ENCODE measurements at places on chromosomes 7 and 10.

DNA sequence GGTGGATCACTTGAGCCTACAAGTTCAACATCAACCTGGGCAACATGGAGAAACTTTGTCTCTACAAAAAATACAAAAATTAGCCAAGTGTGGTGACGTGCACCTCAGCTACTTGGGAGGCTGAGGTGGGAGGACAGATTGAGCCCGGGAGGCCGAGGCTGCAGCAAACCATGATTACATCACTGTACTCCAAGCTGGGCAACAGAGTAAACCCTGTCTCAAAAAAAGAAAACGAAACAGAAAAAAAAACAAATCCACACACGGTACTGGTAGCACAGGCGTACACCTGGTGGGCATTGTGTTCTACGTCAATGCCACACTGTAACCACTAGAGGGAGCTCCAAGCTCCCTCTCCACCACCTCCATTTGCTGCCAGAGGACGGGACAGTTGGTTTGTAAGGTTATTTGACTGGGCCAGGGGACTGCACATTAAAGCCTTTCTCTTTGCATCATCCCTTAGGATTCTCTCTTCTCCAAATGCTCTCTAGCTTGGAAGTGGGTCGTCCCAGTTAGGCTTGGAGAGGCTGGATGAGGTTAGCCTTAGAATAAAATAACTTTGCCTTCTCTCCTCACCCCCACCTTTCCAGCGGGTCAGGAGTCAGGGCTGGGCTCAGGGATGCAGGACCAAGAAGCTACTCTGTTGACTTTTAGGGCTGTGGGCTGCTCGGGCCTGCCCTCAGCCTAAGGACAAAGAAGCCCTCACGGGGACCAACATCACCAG, 130.8 kb downstream of the SORBS1 start:
- DNase-seq, result no peak

DNA sequence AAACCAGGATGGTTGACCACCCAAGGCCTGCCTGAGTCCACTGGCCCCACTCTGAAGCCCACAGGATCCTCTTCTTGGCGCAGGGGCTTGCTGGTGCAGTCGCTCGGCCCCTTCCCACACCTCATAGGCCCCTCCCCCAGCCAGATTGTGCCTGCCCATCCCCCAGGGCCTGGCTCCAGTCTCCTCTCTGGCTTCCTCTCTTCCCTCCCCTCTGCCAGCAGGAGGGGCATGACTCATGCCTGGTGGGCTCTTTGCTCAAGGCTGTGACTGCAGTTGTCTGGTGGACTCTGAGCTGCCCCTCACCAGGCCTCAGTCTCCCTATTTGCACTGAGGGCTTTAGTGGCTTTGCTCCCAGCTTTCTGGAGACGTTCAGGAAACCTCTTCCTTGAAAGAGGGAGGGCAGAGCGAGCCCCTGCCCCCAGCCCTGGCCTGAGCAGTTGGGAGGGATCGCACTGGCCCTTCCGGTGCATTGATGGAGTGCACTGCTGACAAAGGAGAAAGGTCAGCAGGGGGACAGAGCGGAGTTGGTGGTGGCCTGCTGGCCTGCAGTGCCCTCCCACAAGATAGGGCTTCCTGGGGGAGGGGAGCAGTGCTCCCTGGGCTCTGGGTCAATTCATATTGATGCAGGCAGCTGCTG, 60.7 kb downstream of the ZMIZ1 start:
- no peak for DNase-seq

DNA sequence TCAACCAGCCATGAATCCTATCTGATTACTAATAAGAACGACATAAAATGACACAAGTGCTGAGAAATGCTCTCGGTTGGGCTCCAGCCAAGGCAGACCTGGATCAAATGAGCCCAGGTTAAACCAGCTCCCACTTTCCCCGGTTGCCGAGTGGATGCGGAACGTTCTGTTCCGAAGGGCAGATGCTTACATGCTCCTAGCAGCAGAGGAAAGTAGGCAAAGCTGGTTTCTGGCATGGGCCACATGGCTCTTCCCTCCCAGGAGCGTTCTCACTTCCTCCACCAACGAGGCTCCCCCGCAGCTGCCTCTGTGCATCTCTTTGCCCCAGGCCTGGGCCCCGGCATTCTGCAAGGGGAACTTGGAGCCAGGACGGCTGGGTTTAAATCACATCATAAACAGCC, 61.8 kb upstream of the SDK1 start:
- DNase-seq, result no peak

GRCh38 chr10:49645417-49645816, 31.6 kb downstream of the CHAT start:
- no peak for DNase-seq

GRCh38 chr10:80855348-80855971, 317.8 kb downstream of the SH2D4B start:
- DNase-seq, result no peak

GRCh38 chr7:24054236-24054635, 229.8 kb upstream of the NPY start:
- no peak for DNase-seq

- no peak for DNase-seq
Measured at GRCh38 chr10:92810934-92811532, 37.3 kb upstream of the EXOC6 start.

DNA sequence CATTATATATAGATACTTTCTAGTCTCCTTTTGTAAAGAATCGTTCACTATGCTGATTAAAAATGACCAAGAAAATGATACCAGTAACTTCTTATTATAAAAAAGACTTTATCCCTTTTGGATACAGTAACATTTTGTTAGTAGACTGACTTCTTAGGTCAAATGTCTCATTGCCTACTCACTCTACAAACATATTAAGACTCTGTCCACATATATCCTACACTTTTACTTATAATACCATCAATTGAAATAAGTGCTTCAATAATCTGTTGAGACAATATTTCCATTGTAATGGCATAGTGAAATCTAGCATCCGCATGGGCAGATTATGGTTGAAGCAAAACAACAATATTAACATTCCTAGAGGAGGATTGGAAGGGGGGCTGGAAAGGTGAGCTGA, 180.6 kb downstream of the ARL4A start:
- DNase-seq, result no peak

- DNase-seq, result no peak
Measured at GRCh38 chr10:47378183-47378510, 5.9 kb downstream of the ZNF488 start.

DNA sequence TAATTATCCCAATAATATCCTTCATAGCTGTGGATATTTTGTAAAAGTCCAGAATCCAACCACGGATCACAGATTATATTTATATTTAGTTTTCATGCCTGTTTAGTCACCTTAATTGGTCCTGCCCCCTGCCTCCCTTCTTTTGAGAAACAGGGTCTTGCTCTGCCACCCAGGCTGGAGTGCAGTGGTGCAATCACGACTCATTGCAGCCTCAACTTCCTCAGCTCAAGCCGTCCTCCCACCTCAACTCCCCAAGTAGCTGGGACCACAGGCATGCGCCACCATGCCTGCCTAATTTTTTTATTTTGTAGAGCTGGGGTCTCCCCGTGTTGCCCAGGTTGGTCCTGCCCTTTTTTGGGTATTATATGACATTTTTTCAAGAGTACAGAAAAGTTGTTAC, 129.4 kb downstream of the KAT6B start:
- DNase-seq, result no peak

DNA sequence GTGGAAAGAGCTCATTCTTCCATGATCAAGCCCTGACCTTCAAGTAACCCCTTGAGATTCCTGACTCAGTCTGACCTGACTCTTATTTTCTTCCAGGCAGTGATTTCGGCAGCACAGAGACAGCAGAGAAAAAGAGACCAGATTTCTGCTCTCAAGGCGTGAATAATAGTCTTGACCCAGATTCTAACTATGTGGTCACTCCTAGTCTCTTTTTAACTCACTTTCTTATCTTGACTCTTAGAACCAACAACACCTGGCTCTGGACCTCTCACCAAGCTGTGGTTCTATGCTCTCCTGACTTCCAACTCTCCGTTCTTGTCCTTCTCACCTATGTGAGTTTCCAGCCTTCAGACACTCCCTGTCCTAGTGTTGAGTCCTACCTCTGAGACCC, 36.9 kb upstream of the KDM7A start:
- no peak for DNase-seq

DNA sequence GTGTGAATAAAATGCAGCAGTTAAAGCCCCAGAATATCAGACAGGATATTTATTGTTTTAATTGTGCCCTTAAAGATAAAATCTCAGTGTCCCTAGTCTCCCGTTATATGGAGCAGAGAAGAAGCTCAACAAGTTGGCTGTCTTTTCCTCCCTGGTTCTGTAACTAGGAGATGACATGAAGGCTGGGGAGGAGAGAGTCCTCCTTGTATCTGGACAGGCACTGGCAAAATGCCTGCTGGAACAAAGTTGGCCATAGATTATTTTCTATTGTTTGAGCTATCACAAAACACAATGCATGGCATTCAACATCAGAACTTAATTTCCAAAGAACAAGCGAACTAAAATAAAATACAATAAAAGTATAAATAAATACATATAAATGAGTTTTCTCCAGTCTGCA, 694.9 kb upstream of the KCND2 start:
- no peak for DNase-seq

DNA sequence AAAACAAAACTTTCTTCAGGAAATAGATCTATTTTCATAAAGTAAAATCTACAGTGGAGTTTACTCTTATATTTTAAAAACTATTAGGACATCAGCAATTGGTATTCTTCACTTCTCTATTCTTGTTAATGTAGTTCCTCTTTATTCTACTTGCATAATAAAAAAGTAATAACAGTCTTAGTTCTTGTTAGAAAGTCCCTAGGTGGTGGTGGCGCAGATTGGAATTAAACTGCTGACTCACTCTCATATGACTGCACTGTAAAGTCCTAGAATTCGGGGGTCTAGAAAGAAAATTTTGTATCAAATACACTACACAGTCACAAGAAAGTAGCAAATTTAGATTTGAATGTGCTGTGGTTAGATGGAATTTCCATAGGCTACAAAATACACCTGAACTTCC, 44.6 kb upstream of the TES start:
- DNase-seq, result no peak

DNA sequence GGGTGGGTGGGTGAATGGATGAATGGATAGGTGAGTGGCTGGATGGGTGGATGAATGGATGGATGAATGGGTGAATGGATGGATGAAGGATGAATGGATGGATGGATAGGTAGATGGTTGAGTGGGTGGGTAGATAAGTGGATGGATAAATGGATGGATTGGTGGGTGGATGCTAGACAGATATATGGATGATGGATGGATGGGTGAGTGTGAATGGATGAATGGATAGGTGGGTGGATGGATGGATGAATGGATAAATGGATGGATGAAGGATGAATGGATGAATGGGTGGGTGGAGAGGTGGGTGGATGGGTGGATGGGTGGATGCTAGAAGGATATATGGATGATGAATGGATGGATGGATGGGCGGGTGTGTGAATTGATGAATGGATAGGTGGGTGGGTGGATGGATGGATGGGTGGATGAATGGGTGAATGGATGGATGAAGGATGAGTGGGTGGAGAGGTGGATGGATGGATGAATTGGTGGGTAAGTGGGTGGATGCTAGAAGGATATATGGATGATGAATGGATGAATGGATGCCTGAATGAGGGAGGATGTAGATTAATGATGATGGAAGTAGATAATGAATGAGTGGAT, 20.4 kb downstream of the ELFN1 start:
- no peak for DNase-seq

- no peak for DNase-seq
Measured at GRCh38 chr10:11210211-11210922, 192.7 kb downstream of the CELF2 start.
